ENCODE measurements at places on chromosomes 11 and 22. TPM values are rescaled to one million over a fixed set of nuclear protein-coding genes. Genes with fewer than 3 reads are reported as not detected.

Gene CHRM1
- not detected for total RNA-seq

Gene NXPE4
- total RNA-seq = not detected

Gene GLB1L3
- total RNA-seq = 1.5 TPM

Gene CTSC
- 57.1 TPM for total RNA-seq

Gene MED17
- 78.5 TPM for total RNA-seq

Gene TRIM34
- total RNA-seq = 11.6 TPM

Gene SLC15A3
- total RNA-seq = 4.6 TPM

Gene ZNF280B
- total RNA-seq = 2.7 TPM

Gene DTX4
- total RNA-seq = 2.9 TPM

Gene CLDN5
- total RNA-seq = not detected

Gene OLFML1
- total RNA-seq = not detected

Gene KREMEN1
- total RNA-seq = not detected

Gene BRSK2
- total RNA-seq = 0.47 TPM

DNA sequence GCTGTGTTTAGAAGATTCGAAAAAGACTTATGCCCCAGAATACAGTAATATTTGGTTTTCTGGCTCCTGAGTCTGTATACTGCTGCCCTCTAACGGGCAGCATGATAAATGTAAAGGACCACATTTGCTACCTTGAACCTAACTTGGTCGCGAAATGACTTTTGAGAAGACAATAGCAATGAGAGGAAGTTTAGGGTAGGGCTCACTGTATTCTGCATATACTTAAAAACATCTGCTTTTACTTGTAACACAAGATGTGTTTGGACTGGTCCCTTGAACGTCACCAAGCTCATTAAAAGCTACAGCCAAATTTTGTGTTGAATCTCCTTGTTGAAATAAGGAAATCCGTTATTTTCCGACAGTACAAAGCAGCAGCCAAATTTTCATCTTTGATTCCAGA is 309.1 kb downstream of the SWAP70 start:
- no peak overlapping the region for H3K4me3 ChIP-seq
- H3K4me1 ChIP-seq = no peaks in the 10 kb centered on the region
- no peaks in the 10 kb centered on the region for H3K27me3 ChIP-seq
- H3K27ac ChIP-seq = no peak overlapping the region
- H3K36me3 ChIP-seq = no peaks in the 10 kb centered on the region

DNA sequence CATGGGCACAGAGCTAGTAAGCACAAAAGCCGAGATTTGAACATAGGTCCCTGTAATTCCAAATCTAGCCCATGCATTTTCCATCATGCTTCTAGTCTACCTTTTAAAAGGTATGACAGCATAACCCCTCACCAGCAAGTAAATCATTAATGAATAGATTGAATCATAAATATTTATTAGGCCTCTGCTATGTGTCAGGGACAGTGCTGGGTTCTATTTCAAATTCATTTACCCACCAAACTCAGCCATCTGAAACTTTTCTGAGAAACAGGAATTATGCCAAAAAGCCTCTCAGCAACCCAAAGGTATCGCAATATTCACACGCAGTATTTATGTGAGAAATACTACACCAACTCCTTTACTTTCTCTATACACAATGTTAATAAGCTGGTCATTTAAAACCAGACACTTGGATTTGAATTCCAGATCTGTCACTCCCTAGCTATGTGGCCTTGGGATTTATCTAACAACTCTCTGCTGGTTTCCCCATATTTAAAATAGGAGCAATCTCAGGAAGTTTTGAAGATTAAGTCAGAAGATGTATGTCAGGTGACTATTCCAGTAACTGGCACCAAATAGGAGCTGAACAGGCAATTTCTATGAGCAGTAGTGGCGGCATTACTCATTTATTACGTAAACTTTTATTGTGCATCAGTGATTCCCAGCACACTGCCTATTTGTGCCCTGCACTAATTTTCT is 191.4 kb downstream of the TENM4 start:
- H3K4me3 ChIP-seq = no peak overlapping the region
- no peaks in the 10 kb centered on the region for H3K27me3 ChIP-seq
- no peak overlapping the region for H3K27ac ChIP-seq
- H3K36me3 ChIP-seq = no peaks in the 10 kb centered on the region
- no peak for DNase-seq

DNA sequence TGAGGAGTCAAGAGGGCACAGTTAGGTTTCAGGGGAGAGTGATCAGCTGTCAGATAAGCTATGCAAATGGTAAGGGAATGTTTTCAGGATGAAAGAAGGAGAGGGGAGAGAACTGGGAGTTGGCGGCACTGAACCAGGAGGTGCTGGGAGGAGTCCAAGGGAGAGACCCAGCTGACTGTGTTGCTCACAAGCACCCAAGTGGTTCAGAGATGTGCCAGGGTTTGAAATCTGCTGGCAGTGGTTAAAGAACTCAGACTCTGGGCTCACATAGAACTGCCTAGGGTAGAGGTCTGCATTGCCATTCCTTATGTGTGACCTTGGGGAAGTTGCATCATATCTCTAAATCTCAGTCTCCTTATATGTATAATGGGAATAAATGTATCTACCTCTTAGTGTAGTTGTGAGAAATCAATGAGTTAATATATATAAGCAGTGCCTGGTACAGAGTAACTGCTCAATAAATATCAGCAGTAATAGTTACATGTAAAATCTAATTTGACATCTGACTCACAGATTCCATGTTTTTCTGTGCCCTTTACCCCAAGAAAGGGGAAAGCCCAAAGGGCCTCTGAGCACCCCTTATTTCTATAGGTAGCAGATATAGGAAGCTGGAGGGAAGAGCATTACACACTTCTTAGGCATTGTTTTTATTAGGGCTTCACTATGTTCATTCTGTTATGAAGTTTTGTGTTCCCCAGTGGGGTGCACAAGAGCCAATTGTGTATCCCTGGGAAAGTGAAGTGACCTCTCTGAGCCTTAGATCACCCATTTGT is 66.9 kb upstream of the SESN3 start:
- H3K27ac ChIP-seq = no peak overlapping the region
- DNase-seq = no peak
- no peaks in the 10 kb centered on the region for H3K36me3 ChIP-seq
- H3K4me3 ChIP-seq = no peak overlapping the region
- H3K4me1 ChIP-seq = peaks cover 20% of the 10 kb centered on the region

DNA sequence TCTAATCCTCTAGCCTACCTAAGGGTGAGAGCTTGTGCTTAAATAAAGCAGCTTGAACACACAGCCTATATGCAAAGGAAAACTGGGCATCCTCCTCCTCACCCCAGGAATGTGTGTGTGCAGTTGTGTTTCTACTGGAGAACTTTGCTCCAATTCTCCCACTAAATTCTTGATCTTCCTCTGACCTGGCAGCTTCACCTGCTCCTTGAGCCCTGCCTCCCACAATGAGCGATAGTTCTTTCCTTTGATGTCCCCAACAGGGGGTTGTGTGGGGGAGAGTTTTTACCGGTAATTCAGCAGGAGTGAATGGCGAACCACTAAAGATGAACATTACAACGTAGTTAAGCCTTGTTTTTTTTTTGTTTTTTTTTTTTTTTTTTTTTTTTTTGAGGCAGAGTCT is 113.5 kb upstream of the RCN1 start:
- DNase-seq = no peak
- no peak overlapping the region for H3K4me3 ChIP-seq
- H3K27me3 ChIP-seq = no peaks in the 10 kb centered on the region
- H3K4me1 ChIP-seq = no peaks in the 10 kb centered on the region
- H3K36me3 ChIP-seq = no peaks in the 10 kb centered on the region

- no peak overlapping the region for H3K4me3 ChIP-seq
- no peak overlapping the region for H3K27ac ChIP-seq
- DNase-seq = no peak
- H3K4me1 ChIP-seq = no peaks in the 10 kb centered on the region
- no peaks in the 10 kb centered on the region for H3K27me3 ChIP-seq
Measured at GRCh38 chr22:17672417-17672991, 33.9 kb downstream of the BCL2L13 start.

DNA sequence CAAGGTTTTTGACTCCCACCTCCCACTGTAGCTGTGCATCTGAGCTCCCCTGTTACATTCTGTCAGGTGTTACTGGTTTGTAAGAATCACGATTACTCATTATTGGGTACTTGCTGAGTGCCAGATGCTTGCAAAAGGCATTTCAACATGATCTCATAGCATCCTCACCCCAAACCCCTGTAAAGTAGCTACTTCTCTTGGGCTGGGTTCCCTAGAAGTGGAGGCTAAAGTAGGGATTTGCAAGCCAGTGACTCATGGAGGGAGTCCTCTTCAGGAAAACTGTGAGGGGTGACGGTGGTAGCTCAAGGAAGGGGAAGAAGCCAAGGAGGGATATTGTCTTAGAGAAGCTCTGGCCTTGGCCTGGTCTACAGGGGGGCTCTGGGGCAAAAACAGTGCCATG is 78.6 kb downstream of the TIMP3 start:
- peaks cover 4% of the 10 kb centered on the region for H3K4me1 ChIP-seq
- no peak overlapping the region for H3K4me3 ChIP-seq
- H3K27me3 ChIP-seq = no peaks in the 10 kb centered on the region
- no peaks in the 10 kb centered on the region for H3K36me3 ChIP-seq

GRCh38 chr11:113932788-113933187 is 28.2 kb downstream of the HTR3B start:
- DNase-seq = no peak
- no peak overlapping the region for H3K27ac ChIP-seq
- no peaks in the 10 kb centered on the region for H3K36me3 ChIP-seq
- H3K4me1 ChIP-seq = no peaks in the 10 kb centered on the region

DNA sequence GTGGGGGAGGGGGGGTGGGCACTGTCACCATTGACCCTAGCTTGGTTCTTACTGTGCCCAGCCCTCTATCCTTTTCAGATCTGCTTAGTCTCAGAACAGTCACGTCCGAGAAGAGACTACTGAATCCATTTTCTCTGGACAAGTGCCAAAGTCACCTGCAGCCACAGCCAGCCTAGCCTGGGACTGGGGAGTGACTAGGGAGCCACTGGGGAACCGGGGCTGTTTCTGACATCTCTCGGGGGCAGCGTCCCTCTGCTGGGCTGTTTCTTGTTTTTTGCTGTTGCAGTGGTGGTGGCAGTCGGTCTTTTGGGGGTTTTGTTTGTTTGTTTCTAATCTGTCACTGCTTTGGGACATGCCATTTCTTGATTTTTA is 8.7 kb downstream of the SLC37A2 start:
- no peak overlapping the region for H3K27ac ChIP-seq
- H3K4me3 ChIP-seq = no peak overlapping the region
- no peaks in the 10 kb centered on the region for H3K4me1 ChIP-seq
- DNase-seq = no peak

DNA sequence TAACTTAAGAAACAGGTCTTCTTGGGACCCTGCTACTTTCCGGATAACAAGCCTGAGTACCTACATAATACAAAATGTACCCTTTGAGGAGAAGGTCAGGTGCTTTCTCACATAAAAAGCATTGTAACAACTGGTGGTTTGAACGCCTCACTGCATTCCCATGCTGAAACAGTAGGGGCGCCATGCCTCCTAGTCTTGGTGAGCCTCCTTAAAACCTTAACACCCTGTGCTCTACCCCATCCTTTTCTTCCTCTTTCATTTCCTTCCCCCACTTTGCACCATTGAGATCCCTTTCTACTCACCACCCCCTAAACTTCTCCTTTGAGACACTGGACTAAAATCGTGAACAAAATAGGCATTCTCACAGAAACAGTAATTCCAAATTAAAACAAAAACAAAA is 729.3 kb downstream of the NTM start:
- DNase-seq = no peak
- H3K36me3 ChIP-seq = no peaks in the 10 kb centered on the region
- H3K27ac ChIP-seq = no peak overlapping the region
- no peaks in the 10 kb centered on the region for H3K4me1 ChIP-seq
- H3K27me3 ChIP-seq = no peaks in the 10 kb centered on the region
- H3K4me3 ChIP-seq = no peak overlapping the region

DNA sequence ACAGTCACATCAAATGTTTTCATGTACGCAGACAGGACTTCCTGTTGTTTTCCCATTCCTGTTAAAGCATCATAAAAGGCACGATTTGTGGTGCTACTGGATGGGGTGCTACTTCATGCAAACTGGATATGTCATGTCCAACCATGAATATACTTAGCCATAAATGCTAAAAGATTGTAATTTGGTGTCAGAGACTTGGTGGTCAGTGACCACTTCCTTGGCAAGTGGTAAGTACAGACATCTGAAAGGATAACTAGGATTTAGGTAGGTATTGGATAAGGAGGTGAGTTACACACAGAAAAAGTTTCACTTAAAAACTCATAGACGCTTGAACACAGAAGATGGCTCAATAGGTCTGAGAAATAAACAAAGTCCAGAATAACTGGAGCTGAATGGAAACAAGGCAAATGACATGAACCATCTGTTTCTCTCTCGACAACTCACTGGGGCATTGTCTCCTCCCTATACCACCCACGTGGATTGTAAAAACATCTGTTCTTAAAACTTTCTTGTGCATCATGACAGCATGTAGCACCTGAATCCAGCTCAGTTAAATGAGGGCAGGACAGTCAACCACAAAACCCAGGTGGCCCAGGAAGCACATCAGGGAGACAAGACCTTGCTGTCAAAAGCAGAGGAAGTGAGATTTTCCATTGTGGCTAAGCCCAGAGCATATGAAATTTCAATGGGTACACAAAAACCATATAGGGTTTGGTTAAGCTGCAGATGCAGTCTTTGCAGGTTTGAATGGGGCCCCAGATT is 22.1 kb upstream of the IGLL5 start:
- no peaks in the 10 kb centered on the region for H3K36me3 ChIP-seq
- peaks cover 35% of the 10 kb centered on the region for H3K4me1 ChIP-seq
- peak; percentile 71 for DNase-seq
- no peak overlapping the region for H3K4me3 ChIP-seq
- H3K27me3 ChIP-seq = no peaks in the 10 kb centered on the region

DNA sequence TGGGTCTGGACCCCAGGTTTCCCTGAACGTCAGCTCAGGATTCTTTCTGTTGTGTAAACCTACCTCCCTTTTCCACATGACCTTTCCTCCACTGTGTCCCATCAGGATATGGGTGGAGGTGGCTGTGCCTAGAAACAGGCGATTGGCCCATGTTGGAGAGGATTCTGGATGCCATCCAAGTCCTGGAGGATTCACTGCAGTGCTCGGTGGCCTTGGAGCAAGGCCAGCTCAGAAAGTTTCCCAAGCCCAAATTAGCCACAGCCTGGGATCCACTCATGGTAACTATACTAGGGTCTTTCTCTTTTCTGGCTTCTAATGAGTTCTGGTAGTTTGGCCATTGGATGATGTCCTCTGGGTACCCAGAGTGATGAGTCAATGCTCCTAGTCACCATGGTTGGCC is 141.6 kb downstream of the SNX19 start:
- no peaks in the 10 kb centered on the region for H3K27me3 ChIP-seq
- H3K36me3 ChIP-seq = no peaks in the 10 kb centered on the region
- no peak overlapping the region for H3K27ac ChIP-seq
- no peak for DNase-seq
- no peak overlapping the region for H3K4me3 ChIP-seq

- no peak overlapping the region for H3K27ac ChIP-seq
- DNase-seq = no peak
- no peaks in the 10 kb centered on the region for H3K36me3 ChIP-seq
- no peaks in the 10 kb centered on the region for H3K27me3 ChIP-seq
- H3K4me1 ChIP-seq = no peaks in the 10 kb centered on the region
- H3K4me3 ChIP-seq = no peak overlapping the region
Measured at GRCh38 chr11:94028436-94028835, 7.3 kb downstream of the HEPHL1 start.

GRCh38 chr11:65316227-65317024 is 1.8 kb downstream of the CDC42EP2 start:
- no peaks in the 10 kb centered on the region for H3K27me3 ChIP-seq
- H3K4me3 ChIP-seq = no peak overlapping the region
- no peak for DNase-seq
- no peaks in the 10 kb centered on the region for H3K36me3 ChIP-seq
- no peak overlapping the region for H3K27ac ChIP-seq
